Activated T-cell treated with anti-CD3 and anti-CD28 coated beads, Interleukin-2, amount 50 U/mL, for 48 hours (primary cell): ENCODE measurements at places on chromosomes 13 and 19.

DNA sequence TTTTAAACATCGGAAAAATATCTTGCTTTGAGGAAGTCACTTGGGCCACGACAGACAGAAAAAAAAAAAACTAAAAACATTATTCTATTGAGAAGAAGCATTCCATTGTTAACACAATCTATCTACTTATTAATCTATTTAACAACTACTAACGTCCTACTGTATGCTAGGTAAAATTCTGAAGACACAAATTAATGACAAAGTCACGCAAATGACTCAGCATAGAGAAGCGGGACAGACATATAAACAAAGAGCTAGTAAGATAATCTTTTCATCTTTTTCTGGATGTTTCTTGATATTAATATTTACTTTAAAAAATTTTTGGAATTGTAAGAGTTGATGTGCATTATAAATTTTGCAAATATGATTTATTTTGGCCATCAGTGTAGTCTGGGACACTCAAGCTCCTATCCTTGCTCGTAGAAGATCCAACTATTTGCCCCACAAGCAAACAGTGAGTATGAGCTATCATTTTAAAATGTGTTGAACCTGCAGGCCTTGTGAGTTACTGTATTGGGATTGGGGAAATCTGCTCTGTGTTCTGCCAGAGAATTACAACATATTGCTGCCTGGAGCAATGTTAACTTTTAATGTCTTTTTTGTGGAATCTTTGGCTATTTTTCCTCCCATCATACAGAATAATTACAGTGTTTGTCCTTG is 109.1 kb downstream of the PCDH9 start:
- no peak for DNase-seq

GRCh38 chr13:21434588-21434987 is 24.5 kb downstream of the ZDHHC20 start:
- DNase-seq = no peak

- DNase-seq = no peak
Measured at GRCh38 chr19:11261431-11261970, 823 bp downstream of the DOCK6 start.

DNA sequence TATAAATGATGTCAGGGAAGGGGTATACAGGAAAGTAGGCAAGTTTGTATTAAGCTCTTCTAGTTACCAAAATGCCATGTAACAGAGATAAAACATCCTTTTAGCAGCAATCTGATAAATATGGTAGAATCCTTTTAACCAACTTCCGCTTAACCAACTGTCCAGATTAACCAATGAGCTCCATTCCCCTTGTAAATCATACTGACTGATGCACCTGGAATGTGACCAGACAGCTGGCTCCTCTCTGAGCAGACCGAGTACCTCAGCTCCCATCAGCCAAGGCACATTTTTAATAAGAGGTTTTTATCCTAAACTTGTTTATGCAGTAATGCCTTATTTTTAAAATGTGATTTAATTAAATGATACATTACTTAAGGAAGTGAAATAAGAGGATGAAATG is 66.4 kb downstream of the KLF12 start:
- no peak for DNase-seq

GRCh38 chr13:90414691-90415596 is 932.5 kb upstream of the MIR17HG start:
- DNase-seq = no peak

DNA sequence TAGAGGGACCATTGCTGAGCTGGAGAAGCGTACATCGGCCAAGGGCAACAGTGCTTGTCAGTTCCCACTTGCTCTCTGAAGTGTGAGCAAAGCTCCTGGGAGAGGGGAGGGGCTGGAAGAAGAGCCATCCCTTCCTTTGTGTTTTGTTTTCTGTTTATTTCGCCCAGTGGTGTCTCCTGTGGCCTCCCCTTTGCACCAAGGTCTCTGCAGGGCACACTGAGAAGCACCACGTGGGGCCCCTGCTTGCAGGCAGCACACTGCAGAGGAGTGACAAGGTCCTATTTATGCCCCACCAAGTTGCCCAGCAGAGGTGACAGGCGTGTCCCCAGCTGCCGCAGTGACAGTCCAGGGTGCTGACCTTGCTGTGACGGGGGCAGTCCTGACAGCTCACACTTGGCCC is 24.0 kb downstream of the GRIN2D start:
- DNase-seq = no peak

GRCh38 chr13:32381539-32381938 is 46.4 kb downstream of the N4BP2L1 start:
- no peak for DNase-seq

DNA sequence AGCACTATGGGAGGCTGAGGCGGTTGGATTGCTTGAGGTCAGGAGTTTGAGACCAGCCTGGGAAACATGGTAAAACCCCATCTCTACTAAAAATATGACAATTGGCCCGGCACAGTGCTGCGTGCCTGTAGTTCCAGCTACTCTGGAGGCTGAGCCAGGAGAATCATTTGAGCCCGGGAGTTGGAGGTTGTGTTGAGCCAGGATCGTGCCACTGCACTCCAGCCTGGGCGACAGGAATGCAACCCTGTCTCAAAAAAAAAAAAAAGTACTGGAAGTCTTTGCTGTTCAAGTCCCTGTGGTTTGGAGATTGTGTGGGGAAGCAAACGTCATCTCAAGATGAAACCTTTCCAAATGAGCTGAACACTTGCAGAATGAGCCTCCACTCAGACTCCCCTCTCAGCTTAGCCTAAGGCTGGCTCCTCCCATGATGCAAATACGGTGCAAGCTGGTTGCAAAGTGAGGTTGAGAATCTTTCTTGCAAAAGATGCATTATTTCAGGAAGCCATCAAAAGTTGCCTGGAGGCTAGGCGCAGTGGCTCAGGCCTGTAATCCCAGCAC is 46.2 kb downstream of the MYO9B start:
- no peak for DNase-seq

GRCh38 chr13:99062593-99062992 is 84.7 kb upstream of the DOCK9 start:
- no peak for DNase-seq

GRCh38 chr13:76711550-76712182 is 174.5 kb downstream of the KCTD12 start:
- no peak for DNase-seq

- no peak for DNase-seq
Measured at GRCh38 chr13:45621950-45622349, 6.4 kb upstream of the ERICH6B start.

DNA sequence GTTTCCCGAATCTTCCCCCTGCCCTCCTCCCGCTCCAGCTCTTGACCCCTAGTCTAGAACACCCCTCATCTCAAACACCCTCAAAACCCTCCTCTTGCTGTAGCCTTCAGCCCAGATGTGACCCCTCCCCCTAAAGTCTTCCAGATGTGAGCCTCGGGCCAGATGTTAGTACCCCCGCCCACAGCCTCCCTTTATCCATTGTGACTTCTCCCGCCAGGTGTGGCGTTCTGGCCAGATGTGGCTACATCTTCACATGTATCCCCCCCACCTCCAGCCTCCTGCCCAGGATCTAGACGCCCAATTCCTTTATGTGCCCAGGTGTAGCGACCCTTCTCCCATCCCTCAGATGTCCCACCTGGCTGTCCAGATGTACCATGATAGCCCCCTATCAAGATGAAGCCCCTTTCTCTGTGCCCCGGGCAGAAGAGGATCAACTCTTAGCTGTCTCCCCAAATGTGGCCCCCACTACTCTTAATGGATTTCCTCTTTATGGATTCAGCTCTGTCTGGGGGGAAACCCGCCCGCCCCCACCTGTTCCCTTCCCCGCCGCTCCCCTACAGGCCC is 517 bp upstream of the LTBP4 start:
- no peak for DNase-seq

DNA sequence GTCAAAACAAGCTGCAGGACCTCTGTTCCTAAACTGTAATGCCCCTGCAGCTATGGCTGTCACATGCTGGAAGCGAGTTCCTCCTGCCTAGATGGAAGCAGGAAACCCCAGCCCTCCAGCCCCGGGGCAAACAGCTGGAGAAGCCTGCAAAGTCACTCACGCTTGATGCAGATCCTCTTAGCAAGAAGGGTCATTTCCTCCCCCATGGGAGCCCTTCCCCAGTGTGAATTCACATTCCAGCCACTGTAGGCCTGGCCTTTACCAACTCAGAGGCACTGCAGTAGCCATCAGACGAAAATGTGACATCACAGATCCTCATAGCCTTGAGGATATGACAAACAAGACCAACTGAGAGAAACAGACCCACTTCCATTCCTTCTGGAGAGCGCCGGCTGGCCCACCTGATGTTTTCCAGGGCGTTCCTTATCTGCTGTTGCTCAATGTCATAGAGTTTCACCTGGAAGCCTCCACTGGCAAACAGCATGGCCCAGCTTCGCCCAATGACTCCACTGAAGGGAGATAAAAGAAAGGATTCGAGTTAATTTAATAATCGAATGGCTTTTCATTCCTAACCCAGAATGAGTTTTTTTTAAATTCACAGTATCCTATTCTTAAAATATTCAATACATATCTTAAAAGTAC is 13.5 kb downstream of the CRYL1 start:
- no peak for DNase-seq

DNA sequence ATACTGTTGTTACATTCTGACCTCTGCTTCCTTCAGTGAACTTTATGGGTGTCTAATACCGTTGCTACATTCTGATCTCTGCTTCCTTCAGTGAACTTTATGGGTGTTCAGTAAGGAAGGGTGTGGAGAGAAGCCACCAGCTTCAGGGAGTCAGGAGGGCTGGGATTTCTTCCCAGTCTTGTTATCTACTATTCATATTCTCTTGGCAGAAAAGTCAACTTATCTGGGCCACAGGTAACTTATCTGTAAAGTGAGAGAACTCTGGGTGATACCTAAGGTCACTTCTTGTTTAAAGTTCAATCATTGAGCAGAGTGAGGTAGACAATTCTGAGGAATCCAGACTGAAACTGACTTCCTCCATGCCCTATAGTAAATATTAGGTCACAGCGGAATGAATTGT is 71.2 kb upstream of the STK24 start:
- DNase-seq = no peak

DNA sequence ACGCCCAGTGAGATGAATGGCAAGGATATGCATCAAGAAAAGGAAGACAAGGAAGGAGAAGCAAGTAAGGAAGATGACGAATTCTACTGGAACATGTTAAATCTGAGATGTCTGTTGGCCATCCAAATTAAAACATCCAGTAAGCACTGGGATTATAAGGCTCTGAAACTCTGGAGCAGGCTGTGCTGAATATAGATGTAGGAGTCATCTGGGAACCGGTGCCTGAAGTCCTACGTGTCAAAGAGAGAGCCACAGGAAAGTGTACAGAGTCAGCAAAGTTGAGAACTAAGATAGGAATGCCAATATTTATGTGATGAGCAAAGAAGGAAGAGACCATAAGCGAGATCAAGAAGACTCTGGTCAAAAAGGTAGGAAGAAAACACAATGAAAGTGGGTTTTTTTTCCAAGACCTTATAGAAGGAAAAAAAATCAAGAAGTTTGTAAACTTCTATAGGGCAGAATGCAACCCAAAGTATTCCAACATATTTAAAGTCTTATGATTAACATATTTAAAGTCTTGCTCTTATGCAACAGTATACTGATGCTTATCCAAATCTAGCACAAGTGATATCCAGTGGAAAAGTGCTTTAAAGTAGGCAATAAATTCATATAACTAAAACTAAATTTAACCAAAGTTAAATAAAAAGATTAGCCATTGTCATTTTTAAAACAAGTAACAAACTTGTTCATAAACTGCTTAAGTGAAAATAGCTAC is 51.2 kb upstream of the EEF1AKMT1 start:
- no peak for DNase-seq

DNA sequence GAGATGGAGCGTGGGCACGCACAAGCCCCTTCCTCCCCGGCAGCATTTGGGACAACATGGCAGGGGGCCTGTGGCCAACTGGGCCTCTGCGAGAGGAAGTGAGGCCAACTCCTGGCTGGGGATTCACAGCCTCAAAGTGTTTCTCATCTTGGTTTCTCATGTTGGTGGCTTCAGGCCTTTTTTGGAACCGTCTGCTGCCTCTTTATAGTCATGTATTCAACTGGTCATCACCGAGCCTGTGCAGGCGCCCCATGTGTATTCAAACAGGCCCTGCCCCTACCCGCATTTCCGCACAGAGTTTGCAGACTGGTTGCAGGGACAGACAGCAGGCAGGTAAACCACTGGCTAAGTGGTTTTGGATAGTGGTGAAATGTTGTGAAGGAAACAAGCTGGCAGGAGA is 17.3 kb upstream of the RELB start:
- no peak for DNase-seq

GRCh38 chr13:79311386-79311785 is 94.7 kb downstream of the RBM26 start:
- DNase-seq = no peak

DNA sequence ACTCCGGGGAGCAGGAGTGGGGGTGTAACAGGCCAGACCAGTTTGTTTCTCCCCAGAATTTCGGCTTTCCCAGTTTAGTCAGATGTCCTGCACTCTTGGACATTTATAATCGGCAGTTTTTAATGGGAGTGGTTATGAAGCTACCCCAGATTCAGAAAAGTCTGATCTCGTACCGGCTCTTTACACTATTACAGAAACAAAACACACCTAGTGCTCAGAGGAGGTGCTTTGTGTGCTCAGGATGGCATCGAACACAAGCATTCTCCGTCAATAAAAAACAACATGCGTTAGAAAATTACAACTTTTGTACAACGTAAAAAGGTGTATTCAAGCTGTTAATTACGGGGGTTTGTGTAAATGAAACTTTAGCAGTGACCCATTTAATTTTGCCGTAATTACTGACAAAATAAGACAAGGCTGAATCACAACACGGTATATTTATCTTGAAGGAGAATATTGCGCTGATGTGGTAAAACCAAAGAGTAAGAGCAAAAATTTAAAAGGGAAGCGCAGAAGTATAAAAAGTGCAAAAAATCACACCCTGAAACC is 6.6 kb upstream of the SOX1 start:
- DNase-seq = no peak

GRCh38 chr19:11361037-11361770 is 6.0 kb downstream of the PLPPR2 start:
- peak; percentile 57 for DNase-seq

GRCh38 chr19:10832939-10833296 is 3.1 kb downstream of the TMED1 start:
- no peak for DNase-seq

- no peak for DNase-seq
Measured at GRCh38 chr19:51034704-51035103, at the start of gene KLK12. Gene KLK12, minus strand, starts transcription at chr19:51035002. Its CDS starts 381 bp downstream, at chr19:51034621.

- DNase-seq = no peak
Measured at GRCh38 chr13:26497968-26498511, 59.4 kb upstream of the WASF3 start.

DNA sequence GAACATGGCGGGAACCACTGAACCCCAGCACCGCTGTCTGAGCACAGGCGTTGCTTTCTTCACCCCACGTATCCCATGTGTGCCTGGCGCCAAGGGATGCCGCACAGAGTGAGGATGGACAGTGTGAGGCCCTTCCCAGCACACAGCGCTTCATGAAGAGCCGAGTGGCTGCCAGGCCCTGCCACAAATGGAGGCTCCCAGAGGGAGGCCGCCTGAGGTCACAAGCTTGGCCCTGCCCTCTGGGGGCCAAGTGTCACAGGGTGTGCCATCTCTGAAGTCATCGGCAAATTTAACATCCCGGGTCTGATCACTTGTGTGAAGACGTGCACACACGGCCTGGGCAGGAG is 24.4 kb downstream of the MPND start:
- no peak for DNase-seq
